ENCODE measurements at places on chromosomes 12 and 14.

DNA sequence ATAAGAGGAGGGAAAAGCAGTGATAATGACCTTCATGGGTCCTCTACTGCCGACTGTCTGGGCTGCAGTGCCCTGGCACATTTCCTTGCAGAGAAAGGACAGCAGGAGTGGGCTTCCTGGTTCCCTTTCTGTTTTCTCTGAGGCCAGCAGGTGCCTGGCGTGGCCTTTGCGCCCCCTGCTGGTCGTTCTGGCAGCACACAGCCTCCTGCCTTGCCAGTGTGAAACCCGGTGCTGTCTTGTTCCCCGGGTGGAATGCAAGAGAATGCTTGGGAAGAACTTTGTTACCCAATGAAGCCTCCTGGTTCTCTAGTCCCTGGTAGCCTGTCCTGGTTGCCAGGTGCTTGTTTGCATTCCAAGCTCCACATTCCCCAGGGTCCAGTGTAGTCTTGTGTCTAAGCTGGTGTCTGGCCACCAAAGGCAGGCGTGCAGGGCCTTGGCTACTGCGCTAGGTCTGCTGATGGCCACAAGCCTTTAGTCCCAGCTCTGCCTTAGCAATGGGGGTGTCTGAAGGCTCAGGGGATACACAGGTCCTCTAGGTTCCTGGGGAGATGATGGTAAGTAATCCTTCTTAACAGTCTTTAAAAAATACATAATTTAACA lies 1392.4 kb upstream of the TMEM132C start:
- DNase-seq: peak; percentile 8

GRCh38 chr12:31492599-31493196 lies 98.2 kb downstream of the DENND5B start:
- no peak for DNase-seq

DNA sequence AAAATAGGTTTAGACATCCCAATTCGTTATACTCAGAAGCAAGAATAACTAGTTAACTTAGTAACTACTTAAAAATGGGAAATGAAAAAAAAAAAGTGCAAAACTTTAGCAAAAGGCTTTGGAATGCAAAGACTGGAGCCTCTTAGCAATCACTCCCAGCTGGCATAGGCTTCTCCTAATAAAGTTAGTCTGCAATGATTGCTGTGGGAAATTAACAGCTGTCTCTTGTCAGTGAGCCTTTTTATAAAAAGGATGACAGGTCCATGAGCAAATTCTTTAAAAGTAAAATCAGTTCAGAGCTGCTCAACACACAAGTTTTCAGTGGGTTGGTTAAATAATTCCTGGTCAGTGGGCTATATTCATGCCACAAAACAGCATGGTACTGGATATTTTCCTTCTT lies 7.4 kb upstream of the SYCP3 start:
- no peak for DNase-seq

GRCh38 chr12:89622115-89622514 lies 86.5 kb downstream of the ATP2B1 start:
- no peak for DNase-seq

- no peak for DNase-seq
Measured at GRCh38 chr12:43621262-43621661, 69.3 kb upstream of the ADAMTS20 start.

- DNase-seq: no peak
Measured at GRCh38 chr14:86530457-86530856, 1000.5 kb downstream of the FLRT2 start.

DNA sequence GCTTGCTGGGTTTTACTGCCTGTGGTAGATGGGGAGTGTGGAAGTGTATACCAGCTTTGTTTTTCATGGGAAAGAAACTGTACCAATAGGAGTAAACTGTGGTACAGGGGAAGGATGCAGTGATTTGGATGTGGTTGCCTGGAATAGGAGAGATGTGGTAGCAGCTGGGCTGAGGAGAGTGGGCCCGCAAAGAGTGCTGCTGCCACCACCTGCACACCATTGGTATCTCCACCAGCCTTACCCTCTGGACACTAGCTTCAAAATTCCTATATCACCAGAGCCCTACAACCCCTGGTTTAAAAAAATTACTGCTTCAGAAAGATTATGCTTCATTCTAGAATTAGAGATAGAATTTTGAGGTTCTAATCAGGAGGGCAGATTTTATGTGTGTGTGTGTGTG lies 53.6 kb downstream of the AKAP6 start:
- DNase-seq: no peak

GRCh38 chr12:52181746-52182145 lies 10.1 kb downstream of the KRT80 start:
- no peak for DNase-seq

DNA sequence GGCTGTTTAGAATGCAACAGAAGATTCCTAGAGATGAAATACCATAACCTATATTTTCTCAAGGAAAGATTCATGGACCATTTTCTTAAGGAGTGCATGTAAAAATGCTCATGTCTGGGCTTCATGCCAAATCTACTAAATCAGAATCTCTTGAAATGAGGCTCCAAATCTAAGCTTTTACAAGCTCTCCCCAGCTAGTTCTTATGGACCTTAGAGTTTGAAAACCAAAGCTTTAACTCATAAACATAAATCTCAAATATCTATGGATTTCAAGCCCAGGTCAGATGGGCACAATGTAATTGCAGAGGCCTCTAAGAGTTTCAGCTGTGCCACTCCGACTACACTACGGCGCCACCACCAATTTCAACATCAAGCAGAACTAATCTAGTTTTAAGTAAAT lies 117.3 kb upstream of the CAND1 start:
- no peak for DNase-seq

DNA sequence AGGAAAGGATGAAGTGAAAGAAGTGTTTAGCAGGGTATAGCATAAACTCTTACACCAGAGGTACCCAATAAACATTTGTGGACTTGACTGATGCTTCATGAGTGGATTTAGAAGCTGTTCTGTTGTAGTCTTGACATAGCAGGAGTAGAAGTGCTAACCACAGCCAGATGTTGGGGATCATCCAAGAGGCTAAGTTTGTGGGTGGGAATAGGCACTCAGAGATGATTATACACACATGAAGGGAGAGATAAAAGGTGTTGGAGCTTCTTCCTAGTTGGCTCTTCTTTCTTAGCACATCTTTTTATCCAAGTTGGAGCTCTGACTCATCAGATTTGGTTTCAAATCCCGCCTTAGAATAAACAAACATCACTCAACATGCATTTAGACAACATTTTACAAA lies 166.7 kb upstream of the E2F7 start:
- DNase-seq: no peak

- no peak for DNase-seq
Measured at GRCh38 chr14:58082011-58082410, 70.0 kb downstream of the ARMH4 start.

DNA sequence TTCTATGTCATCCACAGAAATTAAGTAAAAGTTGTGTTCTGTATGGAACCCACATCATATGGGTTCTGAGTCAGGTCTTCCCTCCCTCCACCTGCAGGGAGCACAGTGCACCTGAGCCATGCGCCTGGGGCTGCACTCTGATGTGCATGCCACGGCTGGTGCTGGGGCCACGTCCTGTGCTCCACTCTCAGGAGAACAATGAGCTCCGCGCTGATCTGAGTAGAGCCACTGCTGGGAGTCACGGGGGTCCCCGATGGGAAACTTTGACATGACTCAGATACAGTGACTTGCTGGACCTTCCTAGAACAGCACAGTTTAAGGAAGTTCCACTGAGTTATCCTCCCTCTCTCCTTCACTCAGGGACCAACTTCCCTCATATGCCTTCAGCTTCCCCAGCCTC lies 683.4 kb downstream of the TMEM121 start:
- DNase-seq: no peak

- DNase-seq: no peak
Measured at GRCh38 chr12:6332459-6332858, 9.4 kb downstream of the TNFRSF1A start.

- DNase-seq: no peak
Measured at GRCh38 chr12:51721282-51721940, 127.1 kb downstream of the FIGNL2 start.

DNA sequence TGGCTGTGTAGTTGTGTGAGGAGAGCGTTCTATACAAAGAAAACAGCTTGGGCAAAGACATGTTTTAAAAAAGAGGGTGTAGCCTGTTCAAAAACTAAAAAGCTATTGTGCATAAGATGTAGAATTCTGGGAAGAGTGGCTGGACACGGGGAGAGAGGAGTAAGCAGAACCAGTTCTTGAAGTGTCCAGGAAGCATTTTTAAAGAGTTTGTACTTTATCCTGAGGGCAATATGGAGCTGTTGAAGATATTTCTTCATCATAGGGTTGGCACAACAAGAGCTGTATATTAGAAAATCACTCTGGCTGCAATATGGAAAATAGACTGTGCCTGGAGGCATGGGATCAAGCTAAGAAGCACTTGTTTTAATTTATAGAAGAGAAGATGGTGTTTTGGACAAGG lies 458.9 kb upstream of the LMO3 start:
- DNase-seq: no peak

- DNase-seq: no peak
Measured at GRCh38 chr12:65510584-65511050, 232.1 kb downstream of the MSRB3 start.

DNA sequence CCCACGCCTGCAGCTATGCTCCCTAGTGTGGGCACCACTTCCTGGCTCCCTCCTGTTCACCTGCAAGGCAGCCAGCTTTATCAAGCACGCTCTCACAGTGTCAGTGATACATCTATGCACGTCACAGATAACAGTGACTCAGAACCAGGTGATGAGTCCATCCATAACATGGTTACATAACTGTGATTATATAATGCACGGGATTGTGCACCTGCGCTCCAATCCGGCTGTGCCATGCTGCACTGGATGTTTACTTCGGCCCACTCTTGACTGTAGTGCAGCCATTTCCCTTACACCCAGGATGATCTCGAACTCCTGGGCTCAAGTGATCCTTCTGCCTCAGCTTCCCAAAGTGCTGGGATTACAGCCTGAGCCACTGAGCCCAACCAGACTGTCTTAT lies 38.4 kb upstream of the CEP83 start:
- DNase-seq: no peak

DNA sequence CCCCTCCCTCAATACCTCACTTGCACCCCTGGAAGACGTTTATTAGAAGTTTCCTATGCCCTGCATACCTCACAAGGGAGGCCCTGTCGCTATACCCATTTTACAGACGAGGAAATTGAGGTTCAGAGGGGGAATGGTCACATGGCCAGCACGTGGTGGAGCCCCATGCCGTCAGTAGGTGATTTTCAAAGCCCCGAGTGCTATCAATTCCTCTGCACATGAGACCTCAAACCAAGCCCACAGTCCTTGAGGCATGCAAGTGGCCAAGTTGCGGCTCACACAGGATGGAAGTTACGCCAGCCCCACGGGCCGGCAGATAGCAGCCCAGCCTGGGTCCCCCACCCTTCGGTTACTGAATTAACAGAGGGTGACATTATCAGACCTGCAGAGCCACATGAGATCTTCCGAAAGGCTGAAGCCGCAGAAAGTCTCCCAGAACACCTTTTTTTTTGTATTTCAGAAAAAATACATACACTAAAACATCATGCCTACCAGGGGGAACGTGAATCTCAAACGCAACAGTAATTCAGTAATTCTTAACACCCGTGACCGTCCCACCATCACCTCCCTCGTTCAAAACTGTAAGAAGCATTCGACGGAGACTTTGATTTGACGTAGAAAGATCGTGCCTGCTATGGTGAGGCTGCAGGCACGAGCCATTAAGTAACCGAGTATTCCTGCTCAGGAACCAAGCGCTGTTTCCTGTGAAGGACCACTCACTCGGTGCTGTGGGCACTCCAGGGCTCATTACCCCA lies 129.0 kb downstream of the RFLNA start:
- no peak for DNase-seq

DNA sequence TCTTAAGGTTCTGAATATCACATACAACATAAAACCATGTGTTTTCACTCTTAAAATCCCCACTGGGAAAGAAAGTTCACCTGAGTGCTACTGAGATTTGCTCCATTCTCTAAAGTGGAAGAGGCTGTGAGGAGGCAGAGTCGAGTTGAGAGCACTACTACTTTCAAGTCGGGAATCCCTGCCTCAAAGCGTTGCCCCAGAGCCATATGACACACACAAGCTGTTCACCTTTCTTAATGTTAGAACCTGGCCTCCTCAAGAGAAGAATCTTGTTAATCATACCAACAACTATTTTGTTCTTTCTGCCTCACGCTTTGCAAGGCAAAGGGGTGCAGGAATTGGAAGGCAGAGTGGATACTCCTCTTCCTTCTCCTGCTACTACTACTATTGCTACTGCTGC lies 149.7 kb upstream of the DAAM1 start:
- no peak for DNase-seq

- no peak for DNase-seq
Measured at GRCh38 chr14:63483315-63483714, 59.9 kb downstream of the PPP2R5E start.

DNA sequence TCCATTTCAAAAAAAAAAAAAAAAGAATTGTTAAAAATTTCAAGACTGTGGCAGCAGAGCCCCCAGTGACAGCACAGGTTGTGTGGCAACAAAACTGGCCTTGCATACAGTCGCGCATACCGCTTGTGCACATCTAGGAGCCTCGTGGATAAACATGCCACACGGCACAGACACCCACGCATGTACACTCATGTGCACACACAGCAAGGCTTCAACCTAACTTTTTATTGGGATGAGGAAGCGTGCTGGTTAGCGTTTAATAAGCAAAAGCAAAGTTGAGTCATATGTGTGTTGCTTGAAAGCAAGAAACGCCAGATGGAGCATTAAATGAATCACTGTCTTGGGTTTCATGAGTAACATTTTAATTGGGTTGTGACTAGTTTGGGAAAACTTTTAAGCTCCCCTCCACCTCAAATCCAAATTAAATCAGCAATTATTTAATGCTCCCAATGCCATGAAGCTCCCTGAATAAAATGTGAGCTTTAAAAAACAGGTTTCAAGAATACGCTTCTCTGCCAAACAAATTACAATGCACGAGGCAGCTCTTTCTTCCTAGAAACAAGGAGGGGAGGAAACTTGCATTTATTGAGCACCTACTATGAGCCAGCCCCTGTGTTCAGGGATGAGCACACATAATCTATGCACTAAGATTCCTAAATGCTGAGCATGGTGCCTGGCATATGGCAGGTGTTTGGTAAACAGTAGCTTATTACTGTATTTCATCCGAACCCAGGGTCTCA lies 35.7 kb upstream of the EML1 start:
- DNase-seq: no peak

DNA sequence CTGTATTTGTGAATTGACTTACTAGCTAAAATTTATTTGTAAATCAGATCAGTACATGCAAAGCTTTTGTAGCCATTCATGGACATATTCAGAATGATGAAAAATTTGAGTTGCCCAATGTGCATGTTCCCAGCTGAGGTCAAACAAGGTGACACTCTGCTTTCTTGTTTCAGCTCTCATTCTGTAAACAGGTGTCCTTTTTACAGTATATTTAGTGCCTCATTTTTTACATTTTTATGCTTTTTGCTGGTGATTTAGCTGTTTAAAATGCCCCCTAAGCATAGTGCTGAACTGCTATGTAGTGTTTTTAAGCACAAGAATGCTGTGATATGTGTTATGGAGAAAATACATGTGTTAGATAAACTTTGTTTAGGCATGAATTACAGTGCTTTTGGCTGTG lies 76.3 kb downstream of the MIA2 start:
- no peak for DNase-seq

DNA sequence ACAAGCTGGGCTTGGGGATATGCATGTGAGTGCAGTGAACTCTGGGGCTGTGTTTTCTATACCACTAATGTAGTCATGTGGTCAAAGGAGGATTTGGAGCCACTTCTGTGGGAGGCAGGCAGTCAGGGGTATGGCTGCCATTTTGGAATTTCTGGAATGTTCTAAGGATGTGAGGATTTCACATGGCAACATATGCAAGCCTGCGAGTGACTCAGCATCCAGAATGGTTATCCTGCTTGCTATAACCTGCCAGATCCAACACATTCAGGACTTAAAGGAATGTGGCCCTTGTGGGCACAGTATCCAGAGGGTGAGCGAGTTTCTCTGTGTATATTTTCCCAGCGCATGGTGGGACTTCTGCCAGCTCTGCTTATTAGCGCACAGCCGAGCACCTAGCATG lies 249.2 kb upstream of the PWP1 start:
- DNase-seq: no peak

Measured in stimulated activated CD8-positive, alpha-beta memory T cell treated with anti-CD3 and anti-CD28 coated beads, Interleukin-4, amount 100 ng/mL, for 4 hours (primary cell).